ENCODE measurements at places on chromosomes 1 and 21.

GRCh38 chr21:29645666-29646553 is 293.9 kb downstream of the GRIK1 start:
- DNase-seq, result no peak

GRCh38 chr1:83787246-83787998 is 211.5 kb downstream of the TTLL7 start:
- DNase-seq, result no peak

GRCh38 chr1:229897501-229897900 is 169.5 kb upstream of the GALNT2 start:
- DNase-seq, result no peak

GRCh38 chr21:45788198-45788597 is 144.7 kb downstream of the PCBP3 start:
- DNase-seq, result no peak

DNA sequence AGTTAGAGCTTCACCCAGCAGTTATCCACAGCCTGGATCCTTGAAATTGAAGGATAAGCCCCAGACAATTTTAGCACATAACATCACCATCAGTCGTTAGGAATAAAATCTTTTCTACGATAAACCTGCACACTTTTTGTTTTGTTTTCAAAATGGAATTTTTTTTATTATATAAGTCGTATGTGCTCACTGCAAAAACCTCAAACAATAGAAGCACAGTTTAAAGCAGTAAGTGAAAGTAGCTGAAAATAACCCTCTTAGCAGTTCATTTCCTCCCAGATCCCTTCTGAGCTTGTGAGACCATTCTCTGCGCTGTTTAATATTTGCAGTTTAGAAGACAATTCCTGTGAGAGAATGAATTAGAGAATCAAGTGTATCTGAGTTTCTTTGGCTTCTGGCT is 38.3 kb downstream of the ELK4 start:
- DNase-seq, result no peak

GRCh38 chr21:43932005-43932404 is 67.0 kb downstream of the AGPAT3 start:
- DNase-seq, result no peak

GRCh38 chr1:53765657-53766056 is 26.7 kb upstream of the GLIS1 start:
- no peak for DNase-seq

DNA sequence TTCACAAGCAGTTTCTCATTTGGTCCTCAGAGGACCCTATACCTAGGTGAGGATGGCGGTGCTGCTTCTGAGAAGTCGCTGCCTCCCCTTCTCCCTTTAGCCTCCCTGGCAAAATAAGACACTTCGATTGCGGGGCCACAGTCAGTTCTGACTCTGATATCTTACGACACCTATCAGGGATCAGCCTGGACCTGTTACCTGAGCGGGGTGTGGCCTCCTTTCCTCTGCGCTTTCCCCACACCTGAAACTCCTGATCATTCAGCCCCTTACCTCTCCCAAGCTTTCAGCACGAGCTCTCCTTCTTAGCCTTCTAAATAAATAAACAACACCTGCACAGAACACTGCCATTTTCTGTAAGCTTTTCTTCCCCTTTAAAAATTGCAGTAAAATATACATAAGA is 24.6 kb upstream of the GPR137B start:
- no peak for DNase-seq

DNA sequence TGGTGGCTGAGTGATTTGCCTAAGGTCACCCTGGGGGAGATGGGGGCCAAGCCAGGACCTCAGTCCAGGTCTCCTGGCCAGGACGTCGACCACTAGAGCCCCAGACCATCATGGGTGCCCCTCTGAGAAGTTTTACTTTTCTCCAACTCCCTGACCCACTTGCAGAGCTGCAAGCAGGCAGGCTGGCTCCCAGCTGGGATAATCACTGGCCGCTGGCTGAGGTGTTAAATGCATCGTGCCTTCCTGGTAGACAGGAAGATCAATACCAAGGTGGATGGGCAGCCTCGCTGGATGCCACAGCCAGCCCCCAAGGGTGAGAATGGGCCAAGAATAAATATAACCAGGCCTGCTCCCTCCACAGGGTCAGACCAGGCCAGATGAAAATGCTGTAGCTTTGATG is 106.2 kb downstream of the EPHB2 start:
- DNase-seq, result no peak

- DNase-seq, result no peak
Observed at GRCh38 chr1:108719656-108720435, 7.1 kb downstream of the FNDC7 start.

- DNase-seq, result no peak
Observed at GRCh38 chr1:230456478-230456877, 30.3 kb upstream of the PGBD5 start.

- no peak for DNase-seq
Observed at GRCh38 chr1:64199154-64199553, 4.3 kb upstream of the UBE2U start.

GRCh38 chr1:35243691-35244090 is 24.8 kb upstream of the ZMYM4 start:
- DNase-seq, result no peak

DNA sequence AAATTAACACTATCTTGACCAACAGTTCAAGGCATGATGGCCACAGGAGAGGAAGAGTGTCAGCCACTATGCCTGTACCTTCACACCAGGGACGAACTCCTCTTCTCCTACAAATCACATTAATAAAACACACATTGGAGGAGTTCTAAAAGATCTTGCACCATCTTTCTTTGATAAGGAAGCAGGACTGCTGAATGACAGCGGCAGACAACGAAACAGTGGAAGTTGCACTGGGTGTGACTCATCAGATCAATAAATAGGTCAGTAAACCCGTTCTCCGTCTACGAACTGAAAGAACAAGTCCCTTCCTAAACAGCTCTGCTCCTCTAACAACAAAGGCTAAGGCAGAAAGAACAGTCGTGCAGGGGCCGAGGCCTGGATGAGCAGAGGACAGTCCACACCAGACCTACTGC is 23.1 kb downstream of the UBE2G2 start:
- DNase-seq, result no peak

GRCh38 chr1:202200669-202201068 is 7.1 kb downstream of the LGR6 start:
- DNase-seq, result no peak

GRCh38 chr21:14600569-14601297 is 54.6 kb upstream of the SAMSN1 start:
- no peak for DNase-seq

- DNase-seq, result no peak
Observed at GRCh38 chr1:97385536-97386277, 535.1 kb downstream of the DPYD start.

DNA sequence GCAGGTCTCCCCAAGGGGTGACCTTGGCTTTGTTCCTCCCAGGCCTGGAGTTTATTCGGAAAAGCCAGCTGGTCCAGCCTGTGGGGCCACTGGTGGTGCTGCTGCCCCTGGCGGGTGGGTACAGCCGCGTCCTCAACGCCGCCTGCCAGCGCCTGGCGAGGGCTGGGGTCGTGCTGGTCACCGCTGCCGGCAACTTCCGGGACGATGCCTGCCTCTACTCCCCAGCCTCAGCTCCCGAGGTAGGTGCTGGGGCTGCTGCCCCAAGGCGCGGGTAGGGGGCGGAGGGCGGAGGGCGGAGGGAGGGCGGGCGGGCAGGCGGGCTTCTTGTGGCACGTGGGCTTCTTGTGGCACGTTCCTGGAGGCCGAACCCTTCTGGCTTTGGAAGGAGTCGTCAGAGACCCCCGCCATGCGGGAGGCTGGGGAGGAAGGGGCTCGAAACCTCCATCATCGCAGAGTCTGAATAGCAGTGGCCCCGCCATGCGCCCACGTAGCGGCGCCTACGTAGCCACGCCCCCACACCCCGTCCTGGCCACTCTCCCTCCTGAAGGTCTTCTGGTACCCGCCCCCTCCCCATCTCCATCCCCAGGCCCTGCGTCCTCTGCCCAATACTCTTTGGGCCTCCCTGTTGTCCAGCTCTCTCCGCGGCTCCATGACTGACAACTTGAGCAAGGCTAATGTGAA is 16.7 kb downstream of the PCSK9 start:
- no peak for DNase-seq

DNA sequence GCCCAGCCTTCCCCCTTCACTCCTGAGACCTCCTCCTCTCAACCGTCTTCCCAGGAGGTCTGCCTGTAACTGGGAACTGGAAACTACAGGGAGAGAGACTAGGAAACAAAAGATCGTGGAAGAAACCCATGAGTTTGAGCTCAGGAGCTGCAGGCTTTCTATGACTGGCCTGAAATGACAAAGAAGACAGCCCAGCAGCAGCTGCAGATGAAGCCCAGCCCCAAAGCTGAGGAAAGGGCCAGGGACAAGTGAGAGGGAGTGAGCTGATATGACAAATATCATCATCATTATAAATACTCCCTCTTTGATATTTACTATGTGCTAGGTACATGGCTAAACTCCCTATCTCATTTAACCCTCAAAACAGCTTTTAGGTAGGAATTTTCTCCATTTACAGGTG is 142.6 kb upstream of the CTTNBP2NL start:
- DNase-seq, result no peak

DNA sequence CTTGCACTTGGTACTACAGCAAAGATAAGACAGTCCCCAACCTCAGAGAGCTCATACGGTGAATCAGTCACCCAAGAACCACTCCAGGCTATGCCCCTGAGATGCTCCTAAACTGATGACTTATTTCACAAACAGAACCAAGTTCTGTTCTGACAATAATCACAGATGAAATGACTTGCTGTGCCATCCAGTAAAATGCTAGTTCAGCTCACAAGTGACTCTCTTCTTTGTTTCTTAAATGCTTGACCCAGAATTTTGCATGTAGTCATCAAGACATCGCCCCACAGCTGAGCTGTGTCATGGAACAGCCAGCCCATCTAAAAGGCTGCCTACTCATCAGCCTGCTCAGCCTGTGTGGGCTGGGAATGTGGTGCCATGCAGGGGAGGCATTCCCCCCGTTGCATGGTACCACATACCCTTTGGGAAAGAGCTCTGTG is 6.1 kb upstream of the SLC19A2 start:
- peak; percentile 27 for DNase-seq

DNA sequence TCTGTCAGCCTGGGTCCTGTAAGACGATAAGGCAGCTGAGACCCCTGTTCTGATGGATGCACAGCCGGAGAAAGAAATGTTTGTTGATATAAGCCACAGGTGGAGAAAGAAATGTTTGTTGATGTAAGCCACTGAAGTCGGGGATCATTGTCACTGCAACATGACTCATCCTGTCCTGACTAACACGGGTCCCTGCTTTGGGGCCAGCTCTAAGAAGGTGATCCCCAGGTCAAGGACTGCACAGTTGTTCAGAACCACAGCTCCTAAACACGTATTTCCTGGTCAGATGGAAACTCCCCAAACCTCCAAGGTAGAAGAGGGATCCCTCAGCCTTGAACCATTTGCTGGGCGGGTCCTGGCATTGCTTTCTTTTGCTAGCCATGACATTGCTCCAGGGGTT is 86.4 kb upstream of the IGSF21 start:
- DNase-seq, result no peak

GRCh38 chr1:248818505-248819374 is 7.0 kb downstream of the SH3BP5L start:
- DNase-seq, result no peak

DNA sequence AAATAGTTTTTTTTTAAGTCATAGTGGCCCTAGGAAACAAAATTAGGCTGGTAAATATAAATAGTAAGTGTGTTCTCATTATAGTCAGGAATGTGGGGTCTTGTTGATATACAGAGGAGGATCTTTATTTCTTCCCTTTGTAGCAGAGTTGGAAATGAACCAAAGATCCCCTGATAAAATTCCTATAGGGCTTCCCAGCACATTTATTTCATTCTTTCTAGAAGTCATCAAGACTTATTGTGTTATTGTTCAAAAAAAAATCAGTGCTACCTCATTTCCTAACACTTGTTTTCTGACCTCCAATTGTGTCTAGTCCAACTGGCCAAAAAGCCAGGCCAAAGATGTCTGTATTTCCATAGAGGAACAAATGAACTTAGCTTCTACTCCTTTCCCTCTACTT is 7.6 kb upstream of the PLEKHO1 start:
- DNase-seq, result no peak

- no peak for DNase-seq
Observed at GRCh38 chr1:23385119-23385621, 15.5 kb upstream of the ZNF436 start.

GRCh38 chr1:25090707-25091422 is 141.4 kb downstream of the SYF2 start:
- no peak for DNase-seq

- no peak for DNase-seq
Observed at GRCh38 chr1:174480324-174480723, 32.6 kb downstream of the GPR52 start.

- DNase-seq, result no peak
Observed at GRCh38 chr1:107874221-107874620, 90.8 kb downstream of the VAV3 start.

- no peak for DNase-seq
Observed at GRCh38 chr1:174156437-174156836, 2.9 kb upstream of the RABGAP1L start.

DNA sequence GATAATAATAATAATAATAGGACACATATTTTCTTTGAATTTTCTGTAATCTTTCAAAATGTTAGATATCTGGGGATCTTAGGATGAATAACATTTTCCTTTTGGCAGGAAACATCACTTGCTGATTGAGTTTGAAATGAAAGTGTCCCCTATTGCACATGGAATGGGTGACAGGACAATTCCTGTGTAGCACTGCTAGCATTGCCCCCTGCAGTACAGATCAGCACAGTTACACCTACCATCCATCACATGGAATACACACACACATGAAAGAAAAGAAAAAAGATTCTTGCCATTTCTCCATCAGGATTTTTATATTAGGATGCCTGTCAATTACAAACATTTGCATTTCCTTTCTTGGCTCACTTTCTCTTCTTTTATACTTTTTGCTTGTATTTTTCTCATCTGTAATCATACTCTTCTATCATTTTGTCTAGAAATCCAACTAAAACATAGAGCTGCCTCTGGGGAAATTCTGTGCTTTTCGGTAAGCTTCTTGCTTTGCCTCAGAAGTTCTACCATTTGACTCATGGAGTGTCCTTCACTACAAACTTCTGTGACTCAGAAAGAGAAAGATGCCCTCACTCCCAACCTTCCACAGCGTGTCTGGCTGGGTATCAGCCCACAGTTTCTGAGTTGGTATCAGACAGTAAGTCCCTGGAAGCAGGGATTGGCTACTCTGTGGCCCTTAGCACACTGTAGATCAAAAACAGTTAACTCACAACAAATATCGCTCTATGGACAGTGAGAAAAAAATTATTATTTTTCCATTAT is 641.2 kb downstream of the PTPRC start:
- no peak for DNase-seq

- peak; percentile 43 for DNase-seq
Observed at GRCh38 chr1:9293533-9294404, 1.1 kb downstream of the SPSB1 start.

DNA sequence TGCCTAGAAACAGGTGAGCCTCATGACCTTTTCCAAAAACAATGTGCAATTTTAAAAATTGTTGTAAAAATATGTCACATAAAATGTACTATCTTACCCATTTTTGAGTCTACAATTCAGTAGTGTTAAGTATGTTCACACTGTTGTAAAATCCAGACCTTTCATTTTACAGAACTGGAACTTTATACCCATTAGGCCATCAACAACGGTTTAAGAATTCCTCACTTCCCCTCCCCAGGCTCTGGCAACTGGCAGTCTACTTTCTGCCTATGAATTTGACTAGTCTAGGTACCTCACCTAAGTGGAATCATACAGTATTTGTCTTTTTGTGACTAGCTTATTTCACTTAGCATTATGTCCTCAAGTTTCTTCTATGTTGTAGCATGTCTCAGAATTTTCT is 8.6 kb downstream of the CTSE start:
- DNase-seq, result no peak

- no peak for DNase-seq
Observed at GRCh38 chr21:24115141-24115540, 1492.1 kb downstream of the MRPL39 start.

GRCh38 chr21:34609244-34609932 is 5.5 kb downstream of the RCAN1 start:
- no peak for DNase-seq

- no peak for DNase-seq
Observed at GRCh38 chr1:216047811-216048572, 375.3 kb downstream of the USH2A start.
